ENCODE measurements at places on chromosomes 11 and 22.

DNA sequence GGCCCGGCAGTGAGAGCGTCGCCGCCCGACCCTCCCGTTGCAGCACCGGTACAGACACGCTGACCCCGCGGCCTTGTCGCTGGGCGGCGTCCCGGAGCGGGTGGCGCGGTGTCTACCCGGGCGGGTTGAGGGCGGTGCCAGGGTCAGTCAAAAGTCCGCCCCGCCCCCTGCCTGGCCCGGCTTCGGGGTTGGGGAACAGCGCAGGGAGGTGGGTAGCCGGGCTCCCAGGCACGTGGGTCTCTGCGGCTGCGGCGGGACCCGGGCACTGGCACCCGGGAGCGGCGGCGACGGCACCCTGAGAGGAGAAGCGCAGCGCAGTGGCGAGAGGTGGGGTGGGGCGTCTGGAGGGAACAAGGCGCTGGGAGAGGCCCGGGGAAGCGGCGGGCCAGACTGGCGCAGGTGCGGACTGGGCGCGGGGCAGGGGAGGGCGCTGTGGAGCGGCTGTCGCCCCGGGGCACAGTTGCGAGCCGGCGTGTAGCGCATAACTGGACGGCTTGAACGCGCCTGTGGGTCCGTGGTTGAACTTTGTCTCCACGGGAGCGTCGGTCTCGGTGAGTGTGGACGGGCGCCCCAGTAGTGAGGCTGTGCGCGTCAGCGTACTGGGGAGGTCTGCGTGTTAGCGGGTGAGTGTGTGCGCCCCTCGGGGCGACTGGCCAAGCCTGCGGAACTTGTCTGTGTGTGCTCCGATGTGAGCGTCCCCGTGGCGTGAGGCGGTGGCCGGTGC, at the start of gene P2RY2:
P2RY2 (plus strand) TSS at position 176 of the 724 bp plus-strand sequence. CDS start 15,879 bp downstream, outside the sequence.
- DNase-seq = peak; percentile 11

DNA sequence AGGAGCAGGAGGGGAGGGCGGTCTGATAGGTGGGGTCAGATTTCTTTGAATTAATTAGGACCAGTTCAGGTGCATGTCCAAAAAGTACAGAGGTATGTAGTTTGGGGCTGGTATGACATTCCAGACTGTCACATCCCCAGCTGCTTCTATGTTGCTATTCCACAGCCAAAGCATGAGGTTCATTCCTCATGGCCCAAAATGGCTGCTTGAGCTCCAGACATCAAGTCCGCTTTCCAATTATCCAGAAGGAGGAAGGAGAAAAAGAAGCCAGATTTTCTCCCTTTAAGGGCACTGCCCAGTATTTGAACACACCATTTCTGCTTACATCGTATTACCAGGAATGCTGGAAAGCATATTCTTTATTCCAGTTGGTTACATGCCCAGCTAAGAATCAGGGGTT, 58.0 kb upstream of the CD82 start:
- DNase-seq = no peak

DNA sequence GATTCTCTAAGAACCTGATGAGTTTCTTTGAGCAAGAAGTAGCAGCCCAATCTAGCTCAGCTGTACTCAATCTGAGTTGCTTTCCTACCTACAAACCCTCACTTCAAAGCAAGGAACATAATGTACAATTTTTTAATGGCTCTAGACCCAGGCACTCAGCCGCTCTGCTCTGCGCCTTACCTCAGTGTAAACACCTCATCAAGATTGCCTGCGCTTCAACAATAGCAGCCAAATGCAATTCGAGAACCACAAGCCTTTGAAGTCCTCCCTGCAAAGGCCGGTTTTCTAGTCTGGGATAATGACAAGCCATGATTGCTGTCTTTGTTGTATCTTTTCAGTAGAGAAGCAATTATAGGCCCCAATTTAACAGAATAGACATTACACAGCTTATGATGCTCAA, 38.0 kb downstream of the JHY start:
- DNase-seq = no peak

GRCh38 chr11:35289821-35290220, 129.5 kb downstream of the SLC1A2 start:
- DNase-seq = no peak

DNA sequence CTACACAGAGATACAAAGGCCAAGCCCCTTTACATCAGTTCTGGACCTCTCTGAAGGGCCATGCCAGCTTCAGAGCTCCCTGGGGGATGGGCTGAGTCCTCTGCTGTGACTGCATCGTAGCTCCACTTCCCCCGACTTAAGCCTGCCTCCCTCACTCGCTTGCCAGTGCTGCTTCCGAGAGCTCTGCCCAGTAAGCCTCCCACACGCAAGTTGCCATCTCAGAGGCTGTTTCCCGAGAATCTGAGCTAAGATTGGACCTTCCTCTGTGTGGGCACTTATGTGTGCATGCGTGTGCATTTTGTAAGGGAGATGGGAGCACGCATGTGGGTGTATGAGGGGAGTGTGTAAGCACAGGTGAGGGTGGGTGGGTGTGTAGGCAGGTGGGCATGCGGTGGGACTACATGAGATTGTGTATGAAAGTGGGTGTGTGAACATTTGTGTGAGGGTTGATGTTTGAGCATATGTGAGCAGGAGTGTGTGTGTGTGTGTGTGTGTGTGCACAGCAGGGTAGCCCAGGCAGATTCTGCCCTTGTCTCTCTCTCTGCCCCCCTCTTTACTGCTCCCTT, 163.0 kb upstream of the SYT13 start:
- no peak for DNase-seq
